ENCODE measurements at places on chromosomes 2 and 18.

- no peak for DNase-seq
Observed at GRCh38 chr2:64975232-64975821, 13.9 kb upstream of the SLC1A4 start.

DNA sequence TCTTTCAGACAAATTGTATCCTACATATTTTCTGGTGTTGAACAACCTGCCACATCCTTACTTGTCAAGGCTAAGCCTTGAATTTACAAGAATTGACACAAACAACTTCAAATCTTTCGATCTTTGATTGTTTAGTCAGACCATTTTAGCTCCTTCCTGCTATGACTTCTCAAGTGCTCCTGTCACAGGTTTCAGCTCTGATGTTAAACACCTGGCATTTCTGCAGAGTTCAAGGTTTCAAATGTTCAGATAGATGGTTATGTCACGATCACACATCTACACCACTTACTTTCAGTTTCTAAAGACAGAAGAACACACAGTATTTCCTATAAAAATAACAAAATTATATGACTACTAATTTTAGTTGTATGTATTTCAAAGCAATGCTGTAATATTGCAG, 84.0 kb downstream of the RND3 start:
- DNase-seq: no peak

DNA sequence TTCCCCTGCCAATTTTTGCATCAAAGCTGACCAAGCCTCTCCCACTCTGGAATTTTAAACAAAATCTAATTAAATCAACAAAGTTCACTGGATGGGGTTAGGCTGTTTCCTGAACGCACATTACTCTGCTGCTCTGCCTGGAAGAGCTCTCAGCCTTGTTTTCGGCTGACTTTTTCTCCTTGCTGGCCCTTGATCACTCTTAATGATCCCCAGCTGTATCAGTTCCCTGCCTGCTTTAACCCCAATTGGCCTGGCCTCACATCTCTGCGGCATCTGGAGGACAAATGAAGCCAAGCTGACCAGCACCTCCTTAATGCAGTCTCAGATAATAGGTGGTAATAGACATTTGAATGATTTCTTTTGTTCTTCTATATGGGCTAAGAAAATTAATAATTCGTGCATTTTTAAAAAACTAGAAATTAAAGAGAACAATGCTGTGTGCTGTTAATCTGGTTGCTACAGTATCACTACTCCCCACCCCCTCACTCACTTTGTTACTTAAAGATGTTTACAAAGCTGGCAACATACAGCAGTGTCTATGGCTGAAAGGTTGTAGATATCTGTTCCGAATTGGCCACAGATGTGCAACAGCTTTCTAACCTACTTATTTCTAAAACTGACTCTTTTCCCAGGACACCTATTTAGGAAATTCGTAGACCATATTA, 415.2 kb upstream of the KCNH7 start:
- no peak for DNase-seq

GRCh38 chr2:61549546-61549945, 11.4 kb upstream of the XPO1 start:
- no peak for DNase-seq

- peak; percentile 83 for DNase-seq
Observed at GRCh38 chr2:190996338-190996946, 17.5 kb downstream of the STAT1 start.

DNA sequence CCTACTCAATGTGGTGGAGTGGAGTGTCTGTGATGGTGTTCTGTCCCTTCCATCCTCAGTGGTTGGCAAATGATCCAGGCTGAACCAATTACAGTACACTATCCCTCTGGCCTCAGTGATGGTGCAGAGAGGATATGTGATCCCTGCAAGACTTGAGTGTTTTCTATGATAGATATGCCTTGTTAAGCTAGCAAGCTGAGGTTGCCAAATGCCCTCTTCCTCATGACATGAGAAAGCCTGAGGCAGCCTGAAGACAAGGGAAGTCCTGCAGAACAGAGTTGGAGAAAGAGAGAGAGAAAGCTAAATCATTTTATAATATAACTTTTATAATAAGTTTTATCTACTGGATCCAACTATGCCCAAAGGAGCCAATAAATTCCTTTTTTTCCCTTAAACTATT, 41.6 kb upstream of the GORASP2 start:
- no peak for DNase-seq

DNA sequence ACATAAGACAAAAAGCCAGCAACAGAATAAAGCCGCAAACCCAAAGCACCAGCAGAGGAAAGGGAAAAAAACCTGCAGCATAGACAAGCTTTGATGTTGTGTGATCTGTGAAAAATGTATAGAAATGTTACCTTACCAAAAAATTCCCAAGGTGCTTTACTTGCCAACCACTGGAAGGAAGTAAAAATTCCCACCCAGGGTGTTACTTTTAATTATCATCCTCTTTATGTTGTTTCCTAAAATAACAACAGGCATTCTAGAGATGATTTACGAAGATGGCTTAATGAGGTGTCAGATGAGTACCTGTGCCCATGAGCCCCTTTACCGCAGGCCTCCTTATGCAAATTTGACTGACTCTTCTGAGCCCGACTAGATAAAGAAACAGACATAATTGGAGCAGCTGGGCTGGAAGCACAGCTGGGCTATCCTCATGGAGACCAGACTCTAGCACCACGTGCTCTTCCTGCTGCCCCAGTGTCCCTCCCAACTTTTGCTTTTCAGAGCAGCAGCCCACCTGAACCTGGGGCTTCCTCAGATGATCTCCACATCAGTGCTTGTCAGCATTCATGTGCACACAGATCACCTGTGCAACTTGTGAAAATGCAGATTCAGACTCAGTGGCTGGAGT, 41.5 kb downstream of the SRSF7 start:
- no peak for DNase-seq

GRCh38 chr2:43178602-43179542, 47.5 kb downstream of the ZFP36L2 start:
- peak; percentile 94 for DNase-seq

DNA sequence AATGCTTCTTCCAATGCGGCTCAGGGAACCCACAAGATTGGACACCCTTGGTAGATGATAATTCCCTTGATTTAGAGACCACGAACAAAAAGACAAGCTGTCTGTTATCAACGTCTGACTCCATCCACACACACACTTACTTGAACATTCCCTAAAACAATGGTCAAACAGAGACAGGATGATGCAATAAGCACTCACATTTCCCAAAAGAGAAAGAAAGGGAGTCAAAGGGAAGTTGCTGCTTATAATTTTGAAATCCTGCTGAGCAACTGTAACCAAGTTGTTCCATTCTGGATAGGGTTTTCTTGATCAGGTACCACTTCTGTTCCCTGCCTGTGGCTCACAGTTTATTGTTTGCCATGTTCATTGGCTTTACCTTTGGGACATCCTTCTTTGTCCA, 571.3 kb upstream of the CNTNAP5 start:
- no peak for DNase-seq

DNA sequence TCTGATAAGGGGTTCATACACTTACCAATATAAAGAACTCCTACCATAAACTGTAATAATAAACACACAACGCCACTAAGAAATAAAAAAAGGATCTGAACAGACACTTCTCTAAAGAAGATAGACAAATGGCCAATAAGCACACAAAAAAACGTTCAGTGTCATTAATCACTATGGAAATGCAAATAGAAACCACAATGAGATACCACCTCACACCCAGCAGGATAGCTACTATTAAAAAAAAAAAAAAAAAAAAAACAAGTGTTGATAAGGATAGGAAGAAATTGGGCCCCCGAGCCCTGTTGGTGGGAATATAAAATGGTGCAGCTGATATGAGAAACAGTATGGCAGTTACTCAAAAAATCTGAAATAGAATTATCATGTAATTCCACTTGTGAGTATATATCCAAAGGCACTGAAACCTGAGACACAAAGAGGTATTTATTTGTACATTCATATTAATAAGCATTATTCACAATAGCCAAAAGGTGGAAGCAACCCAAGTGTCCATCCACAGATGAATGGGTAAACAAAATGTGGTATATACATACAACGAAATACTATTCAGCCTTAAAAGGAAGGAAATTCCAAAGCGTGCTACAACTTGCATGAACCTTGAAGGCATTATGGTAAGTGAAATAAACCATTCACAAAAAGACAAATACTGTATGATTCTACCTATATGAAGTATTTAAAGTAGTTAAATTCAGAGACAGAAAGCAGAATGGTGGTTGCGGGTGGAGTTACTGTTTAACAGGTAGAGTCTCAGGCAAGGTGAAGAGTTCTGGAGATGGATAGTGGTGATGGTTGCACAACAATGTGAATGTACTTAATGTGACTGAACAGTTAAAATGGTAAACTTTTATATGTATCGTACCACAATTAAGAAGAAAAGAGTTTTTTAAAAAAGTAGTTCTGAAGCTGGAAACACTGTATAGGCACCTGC, 17.9 kb downstream of the REV1 start:
- peak; percentile 86 for DNase-seq

DNA sequence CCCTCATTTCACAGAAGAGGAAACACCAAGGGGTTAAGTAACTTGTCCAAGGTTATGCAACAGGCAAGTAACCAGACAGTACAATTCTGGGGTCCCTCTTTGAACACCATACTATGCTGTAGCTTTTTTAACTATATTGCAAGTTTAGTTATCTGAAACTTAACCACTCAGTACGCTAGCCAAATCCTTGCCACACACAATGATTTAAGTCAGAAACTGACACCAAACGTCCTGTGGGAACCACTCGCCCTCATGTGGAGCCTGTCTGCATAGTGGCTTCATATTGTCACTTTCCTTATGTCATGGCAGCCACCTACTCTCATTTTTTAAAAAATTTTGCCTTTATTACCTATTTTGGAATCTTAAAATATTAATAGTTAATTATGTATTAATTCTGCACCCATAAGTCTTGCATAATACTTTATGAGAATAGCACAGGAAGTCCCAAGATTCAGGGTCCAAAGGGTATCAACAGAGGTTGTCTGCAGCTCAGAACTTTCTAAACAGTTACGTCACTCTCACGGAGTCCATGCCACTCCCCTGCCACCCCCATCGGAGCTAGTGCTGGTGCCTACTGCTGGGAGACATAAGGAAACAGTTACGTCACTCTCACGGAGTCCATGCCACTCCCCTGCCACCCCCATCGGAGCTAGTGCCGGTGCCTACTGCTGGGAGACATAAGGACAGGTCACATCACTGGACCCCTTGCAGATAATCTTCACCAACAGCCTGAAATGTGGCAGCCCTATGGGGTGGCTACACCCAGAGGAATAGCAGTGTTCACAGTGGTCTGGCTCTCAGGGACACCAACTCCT, 99.0 kb downstream of the L3MBTL4 start:
- DNase-seq: peak; percentile 54

- no peak for DNase-seq
Observed at GRCh38 chr18:77366720-77367641, 117.3 kb downstream of the GALR1 start.

- no peak for DNase-seq
Observed at GRCh38 chr2:210287301-210287700, 27.7 kb downstream of the MYL1 start.

DNA sequence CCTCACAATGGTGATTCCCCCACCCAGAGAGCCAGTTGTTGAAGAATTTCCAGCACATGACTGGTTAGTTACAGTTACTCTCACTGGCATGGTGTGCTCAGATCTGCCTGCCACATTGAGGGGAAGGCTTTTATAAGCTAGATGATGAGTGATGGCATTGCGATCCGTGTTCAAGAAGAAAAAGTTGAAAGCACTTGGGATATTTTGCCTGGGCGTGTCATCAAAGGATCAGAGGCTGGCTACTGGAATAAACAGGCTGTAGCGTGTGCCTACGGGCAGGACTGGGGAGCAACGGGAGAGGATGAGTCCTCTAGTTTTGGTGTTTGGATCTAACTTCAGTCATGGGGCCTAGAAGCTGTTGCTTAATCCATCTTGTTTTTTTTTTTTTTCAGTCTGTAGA, 175.0 kb downstream of the SETBP1 start:
- no peak for DNase-seq

- DNase-seq: peak; percentile 70
Observed at GRCh38 chr2:159968279-159968900, 94.0 kb downstream of the PLA2R1 start.

GRCh38 chr18:12827588-12827987, 56.4 kb downstream of the PTPN2 start:
- no peak for DNase-seq

DNA sequence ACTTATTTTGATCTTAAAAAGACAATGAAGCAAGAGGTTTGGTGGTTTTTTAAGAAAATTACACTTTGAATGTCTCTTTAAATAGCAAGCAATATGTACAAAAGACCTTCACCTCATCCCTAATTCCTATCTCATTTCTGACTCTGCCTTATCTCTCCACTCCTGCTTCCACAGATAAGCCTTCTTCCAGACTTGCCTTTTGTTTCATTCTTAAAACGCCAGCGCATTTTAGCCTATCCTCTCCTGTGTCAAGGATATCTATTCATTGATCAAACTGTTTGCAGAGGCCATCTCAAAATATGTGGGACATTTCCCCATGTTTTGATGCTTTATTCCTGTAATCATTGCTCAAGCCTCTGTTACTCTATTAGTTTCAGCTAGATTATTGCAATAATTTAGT, 562.5 kb downstream of the PARD3B start:
- no peak for DNase-seq

GRCh38 chr2:158722266-158723105, 72.6 kb upstream of the DAPL1 start:
- no peak for DNase-seq

GRCh38 chr2:190927301-190927700, 46.7 kb downstream of the GLS start:
- no peak for DNase-seq

DNA sequence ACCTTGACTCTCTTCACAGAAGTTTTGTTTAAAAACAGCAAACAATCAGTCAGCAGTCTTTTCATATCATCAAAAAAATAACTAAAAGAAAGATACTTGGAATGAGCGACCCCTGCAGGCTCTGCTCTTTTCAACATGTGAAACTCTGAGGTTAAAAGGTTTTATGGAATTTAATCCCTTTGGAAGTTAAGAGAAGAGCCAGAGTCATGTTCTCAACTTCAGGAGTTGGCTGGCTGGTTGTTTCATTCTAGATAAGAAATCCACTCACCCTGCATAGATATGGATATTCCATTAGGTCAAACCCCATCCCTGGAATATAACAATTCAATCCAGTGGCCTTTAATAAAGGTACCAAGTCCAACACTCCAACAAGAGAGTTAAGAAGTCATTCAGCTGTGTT, 115.6 kb upstream of the RMDN2 start:
- DNase-seq: peak; percentile 44

DNA sequence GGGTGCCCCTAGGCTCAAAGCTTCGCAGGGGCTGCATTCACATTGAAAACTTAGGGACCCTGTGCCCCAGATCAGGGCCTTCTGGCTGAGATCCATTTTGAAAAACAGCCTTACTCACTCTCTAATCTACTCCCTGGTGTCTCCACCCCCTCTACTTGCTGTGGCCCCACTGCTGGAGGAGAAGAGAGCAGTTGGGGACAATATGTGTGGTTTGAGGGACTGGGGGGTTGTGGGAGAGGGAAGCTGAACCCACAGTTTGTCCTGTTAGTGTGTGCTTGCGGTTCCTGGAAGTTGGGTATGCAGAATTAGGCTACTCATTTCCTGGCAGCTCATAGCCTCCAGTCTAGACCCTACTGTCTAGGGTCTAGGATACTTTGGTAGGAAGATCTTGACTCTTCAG, 211.4 kb downstream of the PRKCE start:
- peak; percentile 95 for DNase-seq

GRCh38 chr2:72924353-72925240, 7.3 kb downstream of the EMX1 start:
- peak; percentile 38 for DNase-seq
